Left ventricle myocardium inferior (tissue), 1 donor: ENCODE measurements at places on chromosomes 2 and 18. TPM values are rescaled to one million over a fixed set of nuclear protein-coding genes. Genes with fewer than 3 reads are reported as not detected.

The TRIM54 gene
- 285 TPM for total RNA-seq

The KRCC1 gene
- total RNA-seq, result 21.2 TPM

The HOXD13 gene
- total RNA-seq, result not detected

The SLC9A4 gene
- not detected for total RNA-seq

The IL1B gene
- 0.27 TPM for total RNA-seq

The CD8B2 gene
- not detected for total RNA-seq

The TRIP12 gene
- 194 TPM for total RNA-seq

The SH3BP4 gene
- total RNA-seq, result 9.6 TPM

- no peak for DNase-seq
Measured at GRCh38 chr2:60548845-60549237, 4.6 kb downstream of the BCL11A start.

DNA sequence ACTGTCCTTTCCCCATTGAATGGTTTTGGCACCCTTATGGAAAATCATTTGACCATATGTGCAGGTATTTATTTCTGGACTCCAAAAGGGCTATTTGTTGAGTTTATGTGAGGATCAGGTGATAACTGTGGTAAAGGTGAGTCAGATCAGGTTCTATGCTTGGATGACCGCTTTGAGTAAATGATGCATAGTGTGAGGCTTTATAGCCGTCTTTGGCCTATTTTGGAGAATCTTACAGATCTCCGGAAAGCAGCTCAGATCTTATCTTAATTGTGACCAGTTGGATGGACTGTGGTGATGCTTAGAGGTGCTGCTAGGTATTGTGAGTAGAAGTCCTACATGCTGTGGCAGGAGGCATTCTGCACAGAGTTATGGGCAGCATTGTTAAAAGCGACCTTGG, 126.2 kb downstream of the METTL8 start:
- no peak for DNase-seq

GRCh38 chr2:241091201-241091600, 10.9 kb downstream of the MTERF4 start:
- no peak for DNase-seq

DNA sequence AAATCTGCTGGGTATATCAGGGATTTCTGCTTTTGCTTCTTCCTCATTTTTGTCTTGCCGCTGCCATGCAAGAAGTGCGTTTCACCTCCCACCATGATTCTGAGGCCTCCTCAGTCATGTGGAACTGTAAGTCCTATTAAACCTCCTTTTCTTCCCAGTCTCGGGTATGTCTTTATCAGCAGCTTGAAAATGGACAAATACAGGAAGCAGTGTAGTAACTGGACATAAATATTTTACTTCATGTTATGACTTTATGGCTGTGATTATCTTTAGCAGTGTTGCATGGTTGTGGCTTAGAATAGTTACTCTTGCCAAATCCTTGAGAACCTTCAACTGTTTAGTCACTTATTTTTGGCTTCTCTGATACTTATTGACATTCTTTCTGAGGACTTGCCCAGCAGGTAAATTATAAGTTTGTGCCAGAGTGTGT, 66.2 kb upstream of the DLX2 start:
- DNase-seq, result no peak

- no peak for DNase-seq
Measured at GRCh38 chr2:97805776-97806175, 92.4 kb downstream of the ZAP70 start.

DNA sequence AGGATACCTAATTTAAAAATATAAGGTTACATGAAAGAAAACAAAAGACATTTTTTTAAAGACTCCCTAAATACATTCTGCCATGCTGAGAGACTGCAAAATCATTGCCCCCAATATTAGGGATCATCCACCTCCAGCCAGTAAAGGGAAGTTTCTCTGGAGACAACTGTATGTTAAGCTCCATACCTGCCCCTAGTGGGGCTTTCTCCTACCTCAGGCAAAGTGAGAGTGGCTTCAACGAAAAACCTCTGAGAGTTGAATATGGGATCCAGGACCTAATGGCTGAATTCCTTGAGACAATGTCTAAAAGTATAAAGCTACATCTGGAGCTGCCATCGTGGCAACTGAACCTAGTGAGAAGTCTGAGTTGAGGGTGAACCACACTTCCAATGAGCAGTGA, 248.1 kb upstream of the FIGN start:
- no peak for DNase-seq
